ENCODE measurements at places on chromosomes 16 and 17.
A peak's percentile ranks its signal among the peaks of the same experiment; 100 is the strongest.

DNA sequence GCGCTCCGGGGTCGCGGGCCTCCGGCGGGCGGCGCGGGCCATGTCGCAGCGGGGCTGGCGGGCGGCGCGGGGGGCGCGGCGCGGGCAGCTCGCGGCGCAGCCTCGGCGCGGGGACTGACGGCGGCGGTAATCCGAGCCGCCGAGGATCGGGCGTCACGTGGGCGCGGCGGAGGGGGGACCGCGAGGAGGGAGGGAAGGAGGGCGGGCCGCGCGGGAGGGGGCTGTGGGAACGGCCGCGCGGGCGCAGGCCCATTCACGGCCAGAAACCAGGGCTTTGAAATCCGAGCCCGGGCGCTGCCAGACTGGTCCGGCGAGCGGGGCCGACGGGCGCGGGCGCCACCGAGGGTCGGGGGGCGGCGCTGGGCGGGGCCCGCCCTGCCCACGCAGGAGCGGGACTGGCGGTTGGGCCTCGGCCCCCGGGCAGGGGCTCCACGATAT, at the start of gene MTSS2:
Gene MTSS2, minus strand, starts transcription at position 116 of the 438 bp plus-strand sequence. CDS start 262 bp downstream, outside the sequence.
- peak; percentile 22 for DNase-seq

DNA sequence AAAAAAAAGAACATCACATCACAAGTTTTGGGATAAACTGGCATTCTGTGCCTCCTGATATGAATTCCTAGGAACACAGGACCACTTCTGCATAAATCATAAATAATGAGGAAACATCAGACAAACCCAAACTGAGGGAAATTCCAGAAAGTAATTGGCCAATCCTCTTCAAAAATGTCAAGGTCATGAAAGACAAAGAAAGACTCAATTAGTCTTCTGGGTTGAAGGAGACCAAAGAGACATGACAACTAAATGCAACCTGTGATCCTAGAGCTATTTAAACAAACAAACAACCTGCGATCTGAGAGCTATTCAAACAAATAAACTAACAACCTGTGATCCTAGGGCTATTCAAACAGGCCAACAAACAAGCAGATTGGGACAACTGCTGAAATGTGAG, 144.3 kb downstream of the VPS53 start:
- no peak for DNase-seq

- no peak for DNase-seq
Observed at GRCh38 chr17:28381141-28381825, 9.8 kb downstream of the SARM1 start.

DNA sequence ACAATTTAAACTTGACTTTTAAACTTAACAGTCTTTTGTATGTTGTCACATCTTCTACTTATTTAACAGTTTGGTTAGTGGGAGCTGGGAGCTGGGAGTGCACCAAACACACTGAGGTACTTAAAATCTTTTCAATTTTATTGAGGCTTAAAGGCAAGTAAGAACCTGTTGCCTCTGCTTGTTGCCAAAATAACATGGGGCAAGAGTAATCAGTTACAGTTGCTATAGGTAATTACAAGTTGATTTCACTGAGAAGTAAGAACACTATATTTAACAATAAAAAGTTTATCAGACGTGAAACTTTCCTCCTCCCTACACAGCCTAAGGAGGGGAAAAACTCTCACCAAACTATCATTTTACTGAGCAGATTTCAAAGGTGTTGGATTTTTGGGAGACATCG, 135.2 kb downstream of the FTO start:
- DNase-seq: no peak

GRCh38 chr17:10276436-10276835, 78.0 kb upstream of the GAS7 start:
- no peak for DNase-seq

- no peak for DNase-seq
Observed at GRCh38 chr16:54239456-54239855, 47.1 kb downstream of the IRX3 start.
